Activated CD8-positive, alpha-beta T cell treated with anti-CD3 and anti-CD28 coated beads, Interleukin-2, amount 10 ng/mL, durations not matched to agents 7 days and 5 days (primary cell): ENCODE measurements at places on chromosomes 4 and X.
A peak's percentile ranks its signal among the peaks of the same experiment; 100 is the strongest.

DNA sequence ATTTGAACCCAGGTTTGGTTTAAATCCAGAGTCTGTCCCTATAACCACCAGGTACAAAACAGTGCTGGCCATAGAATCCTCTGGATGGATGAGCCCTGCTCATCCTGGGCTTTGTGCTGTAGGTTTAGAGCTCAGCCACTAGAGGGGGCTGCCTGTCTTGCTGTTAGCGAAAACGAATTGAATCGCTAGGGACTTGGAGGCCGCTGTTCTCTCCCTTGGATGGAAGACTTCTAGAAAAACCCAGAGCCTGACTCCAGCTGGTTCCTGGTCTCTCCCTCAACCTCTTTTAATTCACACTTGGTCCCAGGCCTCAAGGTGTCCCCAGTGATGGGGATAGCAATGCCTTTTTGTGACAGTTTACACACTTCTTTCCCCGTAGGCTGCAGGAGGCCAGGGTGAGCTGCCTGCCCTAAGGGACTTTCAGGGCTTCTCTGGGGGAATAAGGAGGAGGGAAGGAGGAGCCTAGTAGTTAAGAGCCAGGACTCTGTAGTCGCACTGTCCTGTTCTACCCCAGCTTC is 8.7 kb downstream of the RIPPLY1 start:
- peak; percentile 46 for DNase-seq

- no peak for DNase-seq
These were observed 56.8 kb downstream of the TAPT1 start for GRCh38 chr4:16169490-16169889.

DNA sequence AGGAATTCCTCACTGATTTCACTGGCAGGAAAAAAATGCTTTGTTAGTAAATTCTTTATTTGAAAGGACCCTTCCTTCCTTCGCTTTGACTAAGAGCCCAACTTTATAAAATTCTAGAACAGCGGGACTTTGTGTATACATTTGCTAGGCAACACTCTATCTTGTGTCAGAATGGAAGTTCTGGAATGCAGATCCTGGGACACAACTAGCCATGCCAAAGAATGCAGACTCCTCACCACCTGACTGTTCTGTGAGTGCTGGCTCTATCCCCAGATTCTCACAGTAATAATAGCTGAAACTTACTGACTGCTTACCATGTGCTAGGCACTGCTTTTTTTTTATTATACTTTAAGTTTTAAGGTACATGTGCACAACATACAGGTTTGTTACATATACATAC is 73.3 kb upstream of the ZDHHC15 start:
- DNase-seq, result no peak

DNA sequence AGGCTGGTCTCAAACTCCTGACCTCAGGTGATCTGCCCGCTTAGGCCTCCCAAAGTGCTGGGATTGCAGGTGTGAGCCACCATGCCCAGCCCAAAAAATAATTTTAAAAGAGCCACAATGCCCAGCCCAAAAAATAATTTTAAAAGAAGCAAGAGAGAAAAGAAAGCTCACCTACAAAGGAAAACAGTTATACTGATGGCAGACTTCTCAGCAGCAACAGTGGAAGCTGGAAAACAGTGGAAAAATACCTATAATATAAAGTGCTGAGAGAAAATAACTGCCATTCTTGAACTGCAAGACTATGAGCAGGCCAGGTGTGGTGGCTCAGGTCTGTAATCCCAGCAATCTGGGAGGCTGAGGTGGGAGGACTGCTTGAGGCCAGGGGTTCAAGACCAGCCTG is 13.3 kb upstream of the HMGB2 start:
- DNase-seq, result no peak

DNA sequence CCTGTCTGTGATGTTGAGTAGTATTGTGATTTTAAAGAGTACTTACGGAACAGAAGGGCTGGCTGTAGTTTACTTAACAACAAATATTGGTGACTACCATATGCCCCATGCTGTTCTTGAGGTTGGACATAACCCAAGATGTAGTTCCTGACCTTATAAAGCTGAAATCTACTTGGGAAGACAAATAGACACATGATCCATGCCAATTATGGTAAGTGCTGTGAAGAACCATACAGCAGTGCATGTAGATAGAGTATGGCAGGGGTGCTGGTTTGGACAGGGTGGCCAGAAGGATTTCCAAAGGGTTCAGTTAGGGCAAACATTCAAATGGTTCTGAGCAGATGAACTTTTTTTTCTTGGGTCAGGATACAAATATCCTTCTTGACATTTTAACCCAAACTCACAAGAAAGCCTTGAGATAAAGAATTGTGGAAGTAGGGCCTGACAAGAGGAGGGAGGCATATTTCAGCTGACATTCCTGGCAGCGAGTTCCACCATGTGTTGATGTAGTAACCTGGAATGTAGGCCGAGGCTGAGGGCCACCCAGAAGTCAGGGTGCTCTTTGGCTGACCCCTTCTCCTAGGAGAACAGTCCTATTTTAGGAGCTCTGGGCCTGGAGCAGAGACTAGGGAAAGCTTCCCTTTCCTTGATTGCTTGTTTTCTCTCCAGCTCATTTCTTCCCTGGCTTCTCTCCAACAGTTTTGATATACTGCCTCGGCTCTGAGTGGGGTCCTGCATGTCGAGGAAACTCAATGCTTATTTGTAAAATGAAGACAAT is 74.2 kb downstream of the FREM3 start:
- DNase-seq, result no peak

DNA sequence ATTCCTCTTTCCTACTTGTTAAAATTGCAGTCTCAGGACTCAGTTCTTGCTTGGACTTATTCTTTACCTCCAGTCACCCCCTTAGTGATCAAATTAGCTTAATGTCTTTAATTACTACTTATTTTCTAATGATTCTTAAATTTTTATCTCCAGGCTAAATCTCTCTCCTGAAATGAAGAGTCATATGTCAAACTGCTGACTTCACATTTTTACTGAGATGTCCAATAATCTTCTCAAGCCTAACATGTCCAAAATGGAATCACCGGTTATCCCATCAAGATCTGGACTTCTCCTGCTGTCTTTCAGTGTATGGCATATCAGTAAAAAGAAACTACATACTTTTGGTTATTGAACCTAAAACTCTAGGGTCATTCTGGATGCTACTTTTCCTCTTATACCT is 332.3 kb upstream of the HTR2C start:
- DNase-seq, result no peak

DNA sequence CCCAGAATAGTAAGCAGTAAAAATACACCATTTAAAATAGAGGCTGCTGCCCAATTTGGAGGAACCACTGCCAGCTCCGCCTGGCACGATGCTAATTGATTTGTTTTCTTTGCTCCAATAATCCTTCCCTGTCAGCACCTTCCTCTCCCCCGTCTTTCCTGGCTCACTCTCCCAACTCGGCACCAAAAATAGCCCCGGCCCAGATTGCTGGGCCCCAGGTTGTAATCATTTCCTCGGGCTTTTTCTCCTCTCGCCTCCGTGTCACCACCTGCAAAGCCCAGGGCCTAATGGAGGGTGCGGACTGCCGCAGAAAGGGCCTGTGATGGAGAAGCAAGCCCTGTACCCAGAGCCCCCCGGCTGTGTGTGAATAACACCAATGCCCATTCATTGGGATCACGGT is 197.6 kb upstream of the PSAPL1 start:
- no peak for DNase-seq

DNA sequence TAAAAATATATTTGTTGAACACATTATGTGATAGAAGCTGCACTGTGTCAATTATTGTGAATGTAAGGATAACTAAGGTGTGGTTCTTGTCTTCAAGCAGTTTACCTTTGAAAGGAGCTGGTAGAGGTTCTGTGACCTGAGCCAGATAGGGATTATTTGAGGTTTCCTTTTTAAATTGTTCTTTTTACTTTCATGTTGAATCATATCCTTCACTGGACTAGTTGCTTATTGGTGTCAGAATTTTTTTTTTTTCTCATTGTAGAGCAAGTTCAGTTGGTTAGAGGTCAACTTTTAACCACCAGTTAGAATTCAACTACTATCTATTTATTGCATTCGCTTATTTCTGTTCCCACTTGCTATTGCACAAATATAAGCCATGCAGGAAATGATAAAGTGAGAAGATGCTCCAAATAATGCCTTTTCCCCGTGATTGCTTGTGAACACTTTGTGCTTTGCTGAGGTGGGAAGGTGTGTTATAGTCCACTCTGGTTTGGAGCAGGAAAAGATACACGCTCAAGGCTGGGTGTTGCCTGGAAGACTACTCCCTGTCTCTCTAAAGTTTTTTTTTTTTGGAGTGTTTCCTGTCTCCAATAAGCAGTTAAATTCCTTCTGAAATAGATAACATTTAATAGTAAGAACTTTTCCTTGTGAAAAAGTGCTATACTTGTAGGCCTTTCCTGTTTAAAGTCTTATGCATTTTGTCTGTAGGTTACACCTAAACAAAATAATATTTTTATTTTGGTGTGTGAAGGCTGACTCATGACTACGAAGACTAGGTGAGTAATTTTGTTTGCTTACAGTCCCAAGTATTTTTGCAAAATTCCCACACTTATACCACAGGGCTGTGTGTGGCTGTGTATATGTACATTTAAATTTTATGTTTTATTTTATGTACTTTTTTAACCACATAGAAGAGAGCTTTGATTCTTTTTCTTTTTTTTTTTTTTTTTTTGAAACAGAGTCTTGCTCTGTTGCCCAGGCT is 83.8 kb upstream of the LCORL start:
- no peak for DNase-seq

GRCh38 chr4:88244816-88245579 is 39.4 kb downstream of the PPM1K start:
- DNase-seq, result peak; percentile 66

- DNase-seq, result no peak
These were observed 3.3 kb downstream of the XPNPEP2 start for GRCh38 chrX:129741880-129742758.

GRCh38 chrX:110046971-110047370 is 44.1 kb downstream of the TMEM164 start:
- DNase-seq, result no peak
